ENCODE measurements at places on chromosomes 6 and 20. TPM values are rescaled to one million over a fixed set of nuclear protein-coding genes. Genes with fewer than 3 reads are reported as not detected.

TOX2 gene
- 0.88 TPM for total RNA-seq

ZBP1 gene
- total RNA-seq = not detected

CAP2 gene
- total RNA-seq = 10.0 TPM

CALHM4 gene
- not detected for total RNA-seq

NHLRC1 gene
- 2.9 TPM for total RNA-seq

SLC26A8 gene
- total RNA-seq = under 0.01 TPM

PNRC1 gene
- 95.2 TPM for total RNA-seq

KHDC1L gene
- 0.72 TPM for total RNA-seq

ASIP gene
- not detected for total RNA-seq

NRN1 gene
- total RNA-seq = 56.1 TPM

PLCB1 gene
- total RNA-seq = 13.4 TPM

SESN1 gene
- total RNA-seq = 30.4 TPM

TP53RK gene
- 21.0 TPM for total RNA-seq

ACOT8 gene
- 29.8 TPM for total RNA-seq

PSORS1C2 gene
- total RNA-seq = not detected

DEFB124 gene
- total RNA-seq = not detected

SLC25A27 gene
- 9.4 TPM for total RNA-seq

CST1 gene
- total RNA-seq = not detected

NELFCD gene
- 46.7 TPM for total RNA-seq

PCMTD2 gene
- 51.0 TPM for total RNA-seq

DDR1 gene
- 13.0 TPM for total RNA-seq

IRAK1BP1 gene
- total RNA-seq = 6.9 TPM

GMPR gene
- total RNA-seq = 7.4 TPM

MDFI gene
- 0.72 TPM for total RNA-seq

CD83 gene
- 1.4 TPM for total RNA-seq

BPIFA2 gene
- total RNA-seq = not detected

SLC22A16 gene
- total RNA-seq = 0.36 TPM

LPIN3 gene
- total RNA-seq = 10.3 TPM

MUC21 gene
- total RNA-seq = not detected

FAM229B gene
- total RNA-seq = 11.6 TPM

TNFRSF6B gene
- 2.9 TPM for total RNA-seq

SAMD3 gene
- 3.5 TPM for total RNA-seq

HLA-DOB gene
- total RNA-seq = not detected

ECHDC1 gene
- 67.0 TPM for total RNA-seq

PDYN gene
- total RNA-seq = not detected

GCNT2 gene
- total RNA-seq = 0.29 TPM

MACROD2 gene
- total RNA-seq = 4.0 TPM

TFAP2D gene
- total RNA-seq = not detected

IMPG1 gene
- total RNA-seq = not detected
